KBM-7 (cell line): ENCODE measurements at places on chromosomes 6 and 20.

DNA sequence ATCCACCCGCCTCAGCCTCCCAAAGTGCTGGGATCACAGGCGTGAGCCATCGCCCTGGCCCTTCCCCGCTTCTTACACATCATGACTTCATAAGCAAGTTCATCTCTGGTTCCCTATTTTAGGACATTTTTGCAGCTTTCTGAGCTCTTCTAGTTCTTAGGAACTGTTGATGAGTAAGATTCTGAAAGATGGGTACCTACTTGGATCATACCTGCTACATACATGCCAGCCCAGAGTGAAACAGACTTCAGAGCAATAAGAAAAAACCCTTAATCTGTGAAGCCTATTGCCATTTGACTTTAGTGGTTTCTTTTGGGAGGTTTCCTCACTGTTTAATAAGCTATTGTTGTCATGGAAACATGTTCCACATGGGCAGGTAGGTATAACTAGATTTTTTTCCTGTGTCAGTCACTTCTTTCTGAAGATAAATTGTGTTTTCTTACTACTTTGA, 27.9 kb upstream of the TMEM217 start:
- no peak for DNase-seq

- no peak for DNase-seq
Observed at GRCh38 chr6:138815221-138815620, 19.3 kb downstream of the ECT2L start.

DNA sequence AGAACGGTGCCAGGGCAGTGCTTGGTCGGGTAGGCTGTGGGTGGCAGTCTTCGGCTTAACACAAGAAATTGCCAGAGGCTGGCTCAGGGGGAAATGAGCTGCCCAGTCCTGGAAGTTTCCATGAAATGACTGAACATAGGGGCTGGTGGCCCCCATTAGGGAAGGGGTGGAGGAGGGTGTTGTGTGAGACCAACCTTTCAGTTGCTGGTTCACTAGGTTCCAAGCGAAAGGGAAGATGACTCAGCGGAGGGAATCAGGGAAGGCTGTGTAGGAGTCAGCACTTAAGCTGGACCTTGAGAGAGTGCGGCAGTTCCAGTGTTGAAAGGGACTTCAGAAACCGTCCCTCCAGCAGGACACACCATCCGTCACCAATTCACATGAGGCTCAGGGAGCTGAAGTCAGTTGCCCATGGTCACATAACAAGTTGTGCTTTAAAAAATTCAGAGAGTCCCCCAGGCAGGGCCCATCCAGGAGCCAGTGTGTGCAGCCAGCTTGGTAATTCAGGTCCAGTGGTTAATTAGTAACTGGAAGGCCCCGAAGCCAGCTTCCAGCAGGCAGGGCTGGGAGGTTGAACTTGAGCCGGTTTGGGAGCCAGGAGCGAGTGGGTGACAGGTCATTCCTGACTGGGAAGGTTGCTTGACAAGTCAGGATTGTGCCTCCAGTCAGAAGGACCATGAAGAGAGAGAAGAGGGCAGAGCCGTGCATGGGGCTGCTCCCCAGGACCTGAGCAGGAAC, at the start of gene SGK2:
Gene SGK2 (plus strand): TSS at position 616 of the 735 bp plus-strand sequence. CDS start 7,469 bp downstream, outside the sequence.
- DNase-seq, result no peak

DNA sequence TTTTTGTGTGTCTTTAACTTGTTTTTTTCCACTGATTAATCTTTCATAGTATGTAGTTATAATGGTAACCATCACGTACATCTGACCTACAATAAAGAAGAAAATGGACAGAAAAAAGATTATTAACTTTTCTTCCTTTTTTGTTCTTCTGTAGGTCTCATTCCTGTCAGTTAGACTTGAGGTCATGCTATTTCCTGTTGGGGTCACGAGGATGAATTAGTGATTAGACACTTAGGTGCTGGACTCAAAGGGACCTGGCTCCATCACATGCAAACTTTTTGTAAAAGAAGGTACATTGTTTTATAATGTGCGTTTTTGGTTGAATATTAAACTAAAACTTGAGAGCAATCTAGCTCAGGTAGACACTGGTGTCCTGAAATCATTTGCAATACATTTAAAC, 14.8 kb downstream of the MARCKS start:
- DNase-seq, result no peak

DNA sequence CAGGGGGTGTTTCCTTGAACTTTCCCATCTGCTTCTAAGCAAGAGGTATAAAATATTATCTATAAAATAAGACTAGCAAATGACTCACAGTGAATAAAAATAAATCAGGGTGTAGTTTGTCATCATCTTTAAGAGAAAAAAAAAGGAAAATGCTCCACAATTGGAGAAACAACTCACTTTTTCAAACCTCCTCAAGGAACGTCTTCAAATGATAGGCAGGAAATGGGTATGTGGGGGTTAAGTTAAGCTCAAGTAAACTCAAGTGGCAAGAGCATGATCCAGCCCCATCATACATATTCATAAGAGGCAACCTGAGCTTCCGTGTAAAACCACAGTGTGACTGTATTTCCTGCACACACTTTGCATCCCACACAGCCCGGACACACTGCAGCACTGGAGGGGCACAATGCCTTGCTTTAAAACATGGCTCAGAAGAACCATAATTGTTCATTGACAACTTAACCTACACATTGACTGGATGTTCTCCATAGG, 58.5 kb upstream of the CEP85L start:
- peak; percentile 95 for DNase-seq

DNA sequence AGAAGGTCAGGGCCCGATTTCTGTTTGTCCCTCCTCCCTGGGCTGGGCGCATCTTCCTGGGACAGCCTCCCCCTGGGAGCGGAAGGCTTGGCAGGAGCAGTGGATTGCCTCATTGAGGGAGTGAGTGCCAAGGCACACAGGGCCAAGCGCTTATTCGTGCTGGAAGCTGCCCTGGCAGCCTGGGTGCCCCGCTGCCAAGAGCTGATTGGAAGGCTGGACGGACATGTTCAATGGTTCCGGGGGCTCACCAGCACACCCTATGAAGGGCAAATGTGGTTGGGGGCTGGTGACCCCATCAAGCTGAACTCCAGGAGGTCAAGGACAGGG, 10.3 kb upstream of the ZNF831 start:
- no peak for DNase-seq

DNA sequence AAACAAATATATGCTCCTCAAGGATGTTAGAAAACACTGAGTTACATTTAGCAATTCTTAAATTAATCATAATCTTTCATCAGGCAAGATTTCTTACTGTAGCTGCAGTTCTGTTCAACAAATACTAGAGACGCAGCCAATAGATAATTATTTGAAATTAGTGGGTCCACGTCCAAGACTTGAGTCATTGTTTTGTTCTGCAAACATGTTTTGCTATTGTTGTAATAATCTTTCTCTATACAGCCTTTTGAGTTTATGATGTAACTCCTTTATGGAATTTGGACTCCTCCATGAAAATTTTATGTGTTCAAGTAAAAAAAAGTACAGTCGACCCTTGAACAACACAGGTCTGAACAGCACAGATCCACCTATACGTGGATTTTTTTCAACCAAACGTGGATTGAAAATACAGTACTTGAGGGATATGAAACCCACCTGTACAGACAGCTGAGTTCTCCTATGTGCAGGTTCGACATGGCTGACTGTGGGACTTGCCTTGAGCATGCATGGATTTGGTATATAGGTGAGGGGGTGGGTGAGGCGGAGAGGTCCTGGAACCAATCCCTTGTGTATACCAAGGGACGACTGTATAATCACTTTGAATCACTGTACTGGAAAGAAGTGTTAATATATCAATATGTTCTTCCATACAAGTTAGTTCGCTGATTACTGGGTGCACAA, 41.3 kb upstream of the SLC22A16 start:
- DNase-seq, result no peak

GRCh38 chr20:40192081-40192480, 497.0 kb downstream of the MAFB start:
- DNase-seq, result no peak

- no peak for DNase-seq
Observed at GRCh38 chr20:53262365-53262764, 290.2 kb downstream of the TSHZ2 start.

- no peak for DNase-seq
Observed at GRCh38 chr6:2938632-2939083, 32.7 kb downstream of the SERPINB6 start.

- no peak for DNase-seq
Observed at GRCh38 chr6:11194356-11195218, 37.9 kb downstream of the NEDD9 start.

GRCh38 chr6:144019929-144020328, 11.9 kb upstream of the PLAGL1 start:
- peak; percentile 47 for DNase-seq

DNA sequence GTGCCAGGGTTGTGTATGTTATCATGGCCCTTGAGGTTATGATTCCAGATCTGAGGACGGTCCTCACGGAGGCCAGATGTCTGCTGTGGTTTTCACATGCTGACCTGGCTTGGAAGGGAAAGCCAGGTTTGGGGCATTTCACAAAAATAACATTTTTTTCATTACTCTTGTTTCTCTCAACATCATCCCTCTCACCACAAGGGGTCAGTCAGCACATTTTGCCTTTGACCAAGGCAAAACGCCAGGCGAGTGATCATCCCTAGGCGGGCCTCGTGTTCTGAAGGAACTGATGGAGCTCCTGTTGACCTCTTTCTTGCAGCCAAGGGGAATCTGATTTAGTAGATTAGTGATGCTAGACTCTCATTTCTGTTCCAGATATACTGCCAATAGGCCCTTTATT, 133.5 kb downstream of the TBC1D7 start:
- peak; percentile 53 for DNase-seq

- DNase-seq, result no peak
Observed at GRCh38 chr6:129966125-129966524, 52.3 kb upstream of the L3MBTL3 start.

GRCh38 chr6:119890470-119890869, 540.9 kb upstream of the MAN1A1 start:
- no peak for DNase-seq

GRCh38 chr20:57439432-57439831, 48.2 kb downstream of the RBM38 start:
- no peak for DNase-seq

DNA sequence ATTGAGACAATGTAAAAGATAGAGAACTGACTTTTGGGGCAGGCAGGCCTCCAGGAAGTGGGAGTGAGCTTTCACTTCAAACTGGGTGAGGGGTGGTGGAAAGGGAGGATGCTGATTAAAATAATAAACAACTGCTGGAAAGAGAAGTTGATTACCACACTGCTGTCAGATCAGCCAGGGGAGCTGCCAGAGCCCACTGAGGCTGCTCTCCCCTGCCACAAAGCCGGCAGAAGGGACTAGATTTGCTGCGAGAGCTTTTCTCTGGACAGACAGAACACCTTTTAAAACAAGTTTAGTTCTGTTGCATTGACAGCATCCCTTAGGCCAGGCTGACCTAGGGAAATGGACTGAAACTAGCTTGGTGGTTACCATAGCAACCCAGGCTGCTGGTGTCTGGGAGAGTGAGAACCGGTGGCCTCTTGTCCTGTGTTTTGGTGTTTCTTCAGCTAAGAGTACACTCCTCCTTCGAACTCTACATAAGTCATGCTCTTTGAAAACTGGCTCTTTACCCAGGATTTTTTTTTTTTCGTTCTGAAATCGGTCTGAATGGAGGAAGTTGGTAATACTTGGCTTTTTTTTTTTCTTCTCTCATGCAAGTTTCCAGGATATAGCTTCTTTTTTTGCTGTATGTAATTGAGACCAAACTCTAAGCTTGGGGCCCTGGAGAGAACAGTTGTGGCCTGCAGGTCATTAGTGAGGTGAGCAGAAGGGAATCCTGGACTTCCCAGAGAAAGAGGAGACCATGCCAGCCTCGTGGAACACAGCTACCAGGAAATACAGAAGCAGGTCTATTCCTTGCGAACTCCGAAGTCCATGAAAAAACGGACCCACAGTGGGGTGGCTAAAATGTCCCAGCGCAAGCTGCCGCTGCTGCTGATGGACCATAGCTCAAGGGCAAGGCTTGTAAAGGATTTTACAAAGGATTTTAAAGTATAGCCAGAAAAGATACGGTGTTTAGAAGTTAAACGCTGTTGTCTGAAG, 374.4 kb downstream of the UTRN start:
- peak; percentile 91 for DNase-seq

GRCh38 chr20:19916531-19917485, 100.4 kb upstream of the NAA20 start:
- no peak for DNase-seq

DNA sequence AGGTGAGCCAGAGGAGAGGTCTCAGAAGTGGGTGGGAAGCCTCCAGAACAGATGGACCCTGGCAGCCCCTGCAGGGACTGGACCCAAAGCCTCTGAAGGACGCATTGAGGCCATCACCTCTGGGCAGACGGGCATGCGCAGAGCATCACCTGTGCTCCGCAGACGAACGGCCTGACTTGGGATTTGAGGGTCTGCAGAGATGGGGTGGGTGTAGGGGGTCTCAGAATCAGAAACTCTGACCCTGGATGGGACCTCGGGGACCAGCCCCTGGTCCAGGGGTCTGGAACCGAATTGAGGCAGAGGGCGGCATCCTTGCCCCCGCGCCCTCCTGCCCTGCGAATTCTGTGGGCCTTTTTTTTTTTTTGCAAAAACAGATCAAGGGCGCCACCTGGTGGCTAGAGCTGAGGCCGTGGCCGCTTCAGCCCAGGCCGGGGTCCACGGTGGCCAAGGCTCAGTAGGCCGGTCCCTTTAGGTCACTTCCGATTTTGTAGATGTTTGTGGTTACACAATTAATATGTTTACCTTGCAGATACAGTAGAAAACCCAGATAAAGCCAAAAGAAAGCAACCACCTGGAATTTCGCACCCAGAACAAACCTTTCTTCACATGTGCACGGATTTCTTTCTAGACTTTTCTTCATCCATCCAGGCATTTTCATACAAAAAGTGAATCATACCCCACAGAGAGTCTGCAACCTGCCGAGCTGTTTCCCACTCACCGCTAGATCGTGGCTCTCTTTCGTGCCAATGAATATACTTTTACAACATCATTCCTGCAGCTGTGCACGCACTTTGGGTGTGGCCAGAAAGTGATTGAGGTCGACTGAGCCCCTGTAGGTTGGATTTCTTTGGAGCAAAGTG, 25.9 kb downstream of the ZBP1 start:
- peak; percentile 70 for DNase-seq

DNA sequence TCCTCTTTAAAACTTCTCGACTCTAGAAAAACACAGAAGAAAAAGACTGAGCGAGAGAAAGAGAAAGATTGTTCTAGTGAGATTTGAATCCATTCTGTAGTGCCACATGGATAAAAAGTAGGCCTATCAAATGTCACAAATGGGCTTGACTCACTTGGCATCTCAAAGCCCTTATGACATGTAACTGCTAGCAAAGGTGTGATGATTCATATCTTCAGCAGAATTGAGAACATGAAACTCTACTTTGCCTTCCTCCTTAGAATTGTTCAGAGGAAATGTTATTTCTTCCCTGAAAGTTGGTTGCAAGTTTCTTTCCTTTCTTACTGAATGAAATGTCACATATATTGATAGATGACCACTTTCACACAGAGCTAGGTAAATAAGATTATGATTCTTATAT, 40.4 kb upstream of the DUSP22 start:
- DNase-seq, result no peak
